Activated CD4-positive, alpha-beta T cell treated with anti-CD3 and anti-CD28 coated beads for 1 hour (primary cell): ENCODE measurements at places on chromosomes 6 and 20.

DNA sequence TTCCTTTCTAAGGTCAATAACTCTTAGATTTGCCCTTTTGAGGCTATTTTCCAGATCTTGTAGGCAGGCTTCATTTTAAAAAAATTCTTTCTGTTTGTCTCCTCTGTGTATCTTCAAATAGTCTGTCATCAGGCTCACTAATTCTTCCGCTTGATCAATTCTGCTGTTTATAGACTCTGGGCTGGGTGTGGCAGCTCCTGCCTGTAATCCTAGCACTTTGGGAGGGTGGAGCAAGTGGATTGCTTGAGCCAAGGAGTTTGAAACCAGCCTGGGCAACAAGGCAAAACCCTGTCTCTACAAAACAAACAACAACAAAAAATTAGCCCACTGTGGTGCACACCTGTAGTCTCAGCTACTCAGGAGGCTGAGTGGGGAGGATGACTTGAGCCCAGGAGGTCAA lies 40.0 kb upstream of the SCP2D1 start:
- DNase-seq: no peak

GRCh38 chr6:141988954-141989705 lies 143.6 kb upstream of the GJE1 start:
- DNase-seq: no peak

GRCh38 chr6:142313284-142313683 lies 11.5 kb downstream of the ADGRG6 start:
- DNase-seq: no peak

DNA sequence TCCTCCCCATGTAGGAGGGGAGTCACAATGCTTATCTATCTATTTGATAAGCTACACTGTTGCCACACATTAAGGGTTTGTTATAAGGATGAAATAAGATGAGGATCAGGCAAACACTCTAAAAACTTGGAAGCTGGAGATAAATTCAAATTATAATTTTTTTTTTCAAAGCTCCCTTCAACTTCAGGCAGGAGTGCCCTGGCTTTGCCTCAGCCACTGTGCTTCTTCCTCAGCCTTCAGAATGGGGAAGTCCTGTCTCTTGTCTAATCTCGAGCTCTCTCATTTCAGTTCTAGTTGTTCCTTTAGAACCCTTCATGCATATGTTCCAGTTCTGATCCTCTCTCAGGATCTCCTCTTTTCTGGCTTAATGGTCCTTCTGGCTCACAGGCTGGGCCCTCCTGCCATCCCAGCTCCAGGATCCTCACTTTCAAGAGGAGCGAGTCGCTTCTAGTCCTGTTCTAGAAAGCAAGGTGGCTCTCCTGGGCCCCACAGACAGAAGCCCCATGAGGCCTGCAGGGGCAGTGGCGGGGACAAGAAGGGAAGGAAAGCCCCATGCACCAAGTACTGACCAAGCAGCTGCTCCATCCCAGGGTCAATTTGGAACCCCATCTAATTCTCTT lies 164.3 kb downstream of the VEGFA start:
- DNase-seq: no peak

- DNase-seq: no peak
These were observed 164.0 kb downstream of the FARS2 start for GRCh38 chr6:5425267-5425666.

- no peak for DNase-seq
These were observed 7.6 kb downstream of the BTN1A1 start for GRCh38 chr6:26507658-26508057.

GRCh38 chr6:12595161-12595811 lies 121.3 kb upstream of the PHACTR1 start:
- DNase-seq: no peak

GRCh38 chr6:52227495-52227894 lies 16.8 kb downstream of the IL17F start:
- DNase-seq: no peak

DNA sequence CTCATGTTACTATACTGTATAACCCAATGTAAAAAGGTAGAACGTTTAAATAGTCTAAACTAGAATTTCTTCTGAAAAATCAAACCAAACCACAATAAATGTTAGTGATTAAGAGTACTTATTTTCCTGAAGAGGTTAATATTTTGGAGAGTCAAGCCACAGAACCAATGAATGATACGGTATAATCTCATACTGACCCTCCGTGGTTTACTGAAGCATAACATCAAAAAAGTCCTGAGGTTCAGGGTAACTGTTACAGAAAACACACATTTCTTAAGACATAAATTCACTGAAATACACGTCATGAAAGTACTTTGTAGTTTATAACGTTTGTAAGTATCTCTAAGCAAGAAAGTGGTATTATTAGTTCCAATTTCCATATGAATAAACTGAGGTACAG lies 28.9 kb downstream of the ESF1 start:
- DNase-seq: no peak

DNA sequence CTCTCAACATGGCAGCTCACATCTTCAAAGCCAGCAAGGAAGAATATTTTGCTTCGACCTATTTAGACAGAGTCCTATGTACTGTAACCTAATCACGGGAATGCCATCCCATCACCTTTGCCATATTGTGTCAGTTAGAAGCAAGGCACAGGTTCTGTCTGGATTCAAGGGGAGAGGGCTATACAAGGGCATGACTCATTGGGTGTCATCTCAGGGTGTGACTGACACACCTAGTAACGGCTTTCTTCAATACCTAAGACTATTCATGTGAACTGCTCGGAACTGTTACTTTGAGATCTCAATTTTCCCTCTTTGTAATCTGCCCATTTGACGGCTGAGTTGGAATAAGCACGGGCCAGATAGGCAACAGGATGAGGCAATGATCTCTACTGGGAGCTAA lies 135.6 kb upstream of the HDGFL1 start:
- no peak for DNase-seq

DNA sequence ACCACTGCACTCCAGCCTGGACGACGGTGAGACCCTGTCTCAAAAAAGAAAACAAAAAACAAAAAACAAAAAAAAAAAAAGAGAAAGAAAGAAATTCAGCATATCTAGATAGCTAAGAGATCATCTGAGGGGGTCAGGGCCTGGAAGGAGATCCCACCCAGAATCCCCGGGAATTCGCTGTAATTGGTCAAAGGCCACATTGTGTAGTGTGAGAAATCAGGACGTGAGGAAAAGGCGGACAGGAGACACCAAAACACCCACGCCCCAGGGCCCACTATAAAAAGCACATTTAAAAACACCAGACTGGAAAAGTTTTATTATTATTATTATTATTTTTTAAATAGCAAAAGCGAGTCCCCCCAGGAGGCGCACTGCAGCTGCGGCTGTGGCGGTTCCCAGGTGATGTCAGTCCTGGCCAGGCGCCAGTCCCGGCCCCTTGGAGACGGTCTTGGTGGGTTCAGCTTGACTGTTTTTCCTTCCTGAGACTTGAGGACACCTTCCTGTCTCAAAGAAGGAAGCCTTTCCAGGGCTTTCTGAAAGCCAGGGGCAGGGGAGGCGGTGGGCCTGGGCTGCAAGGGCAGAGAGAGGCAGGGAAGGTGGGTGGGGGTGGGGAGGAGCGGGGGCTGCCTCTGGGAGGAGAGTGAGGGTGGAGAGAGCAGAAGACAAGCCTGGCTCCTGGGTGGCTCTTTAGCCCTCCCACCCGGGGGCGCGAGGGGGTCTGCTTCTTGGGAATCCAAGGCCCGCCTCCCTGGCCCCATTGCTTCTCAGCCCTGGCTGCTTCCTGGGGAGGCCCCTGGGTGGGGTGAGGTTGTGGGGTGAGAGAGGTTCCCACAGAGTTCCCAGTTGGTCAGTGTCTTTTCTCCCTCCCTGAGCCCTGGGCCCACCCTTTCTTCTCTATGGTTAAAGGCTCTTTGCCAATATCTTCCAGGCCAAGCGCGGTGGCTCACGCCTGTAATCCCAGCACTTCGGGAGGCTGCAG lies 14.5 kb downstream of the TCF15 start:
- no peak for DNase-seq
